ENCODE measurements at places on chromosomes 7 and 10.

GRCh38 chr10:58399410-58399809, 14.2 kb downstream of the TFAM start:
- DNase-seq: no peak

DNA sequence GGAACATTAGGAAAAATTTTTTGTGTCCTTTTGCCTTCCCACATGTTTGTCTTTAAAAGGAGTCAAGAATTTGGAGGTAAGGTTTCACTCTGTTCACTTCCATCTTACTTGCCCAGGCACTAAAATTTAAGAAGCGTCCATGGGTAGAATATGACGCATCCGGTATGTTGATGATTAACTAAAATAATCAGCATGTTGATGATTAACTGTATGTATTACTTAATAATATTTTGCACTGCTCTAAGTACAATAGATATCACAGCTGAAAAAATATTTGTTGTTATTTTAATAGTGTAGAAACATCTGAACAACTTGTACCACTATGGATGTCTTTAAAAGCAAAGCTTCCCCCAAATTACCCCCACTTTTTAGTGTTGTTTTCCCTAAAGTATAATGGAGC, 11.5 kb downstream of the ANKRD22 start:
- DNase-seq: no peak

DNA sequence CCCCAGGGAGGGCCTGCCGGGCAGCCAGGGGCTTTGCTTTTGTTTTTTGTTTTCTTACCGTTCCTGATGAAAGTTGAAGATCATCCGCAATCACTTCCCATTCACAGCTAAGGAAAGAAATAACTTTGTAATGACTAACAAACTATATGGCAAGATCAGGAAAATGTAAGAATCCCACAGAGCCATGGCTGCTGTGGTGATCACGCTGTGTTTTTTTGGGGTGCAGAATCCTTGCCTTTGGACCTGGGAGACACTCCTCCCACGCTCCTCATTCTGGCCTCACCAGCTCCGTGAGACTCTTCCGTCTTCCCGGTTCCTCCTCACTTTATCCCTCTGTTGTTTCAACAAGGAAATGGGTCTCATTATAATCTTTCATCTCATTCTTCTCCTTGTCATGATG, 443.0 kb upstream of the MGMT start:
- DNase-seq: no peak

- no peak for DNase-seq
Measured at GRCh38 chr7:150806863-150807262, 6.3 kb downstream of the TMEM176A start.

All from RPMI7951 (cell line).